ENCODE measurements at places on chromosomes 12 and 14.

DNA sequence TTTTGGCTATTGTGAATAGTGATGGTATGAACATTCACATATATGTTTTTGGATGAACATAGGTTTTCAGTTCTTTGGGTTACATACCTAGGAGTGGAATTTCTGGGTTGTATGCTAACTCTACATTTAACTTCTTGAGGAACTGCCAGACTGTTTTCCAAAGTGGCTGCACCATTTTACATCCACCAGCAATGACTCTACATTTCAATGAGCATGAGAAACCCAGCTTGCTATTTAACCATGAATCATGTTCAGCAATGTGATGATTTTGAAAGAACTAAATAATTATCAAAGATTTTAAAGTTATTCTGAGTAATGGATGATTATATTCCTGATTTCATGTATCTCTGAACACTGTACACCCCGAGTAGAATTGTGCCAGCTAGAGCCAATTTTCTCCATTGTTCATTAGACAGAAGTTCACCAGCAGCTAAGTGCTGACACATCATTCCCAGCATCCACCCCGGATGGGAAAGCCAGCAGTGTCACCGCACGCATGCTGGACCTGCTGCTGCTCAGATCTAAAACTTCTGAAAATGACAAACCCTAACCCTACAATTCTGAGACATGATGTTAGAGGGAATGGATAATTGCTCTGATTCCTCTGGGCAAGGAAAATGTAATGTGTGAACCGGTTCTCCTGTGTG lies 13.3 kb upstream of the ANAPC5 start:
- no peak for DNase-seq

GRCh38 chr14:102994689-102995088 lies 62.7 kb downstream of the CDC42BPB start:
- no peak for DNase-seq

- DNase-seq: peak; percentile 90
Measured at GRCh38 chr14:102594514-102595175, 2.2 kb downstream of the RCOR1 start.

- DNase-seq: no peak
Measured at GRCh38 chr14:39113685-39114072, 444 bp upstream of the GEMIN2 start.

DNA sequence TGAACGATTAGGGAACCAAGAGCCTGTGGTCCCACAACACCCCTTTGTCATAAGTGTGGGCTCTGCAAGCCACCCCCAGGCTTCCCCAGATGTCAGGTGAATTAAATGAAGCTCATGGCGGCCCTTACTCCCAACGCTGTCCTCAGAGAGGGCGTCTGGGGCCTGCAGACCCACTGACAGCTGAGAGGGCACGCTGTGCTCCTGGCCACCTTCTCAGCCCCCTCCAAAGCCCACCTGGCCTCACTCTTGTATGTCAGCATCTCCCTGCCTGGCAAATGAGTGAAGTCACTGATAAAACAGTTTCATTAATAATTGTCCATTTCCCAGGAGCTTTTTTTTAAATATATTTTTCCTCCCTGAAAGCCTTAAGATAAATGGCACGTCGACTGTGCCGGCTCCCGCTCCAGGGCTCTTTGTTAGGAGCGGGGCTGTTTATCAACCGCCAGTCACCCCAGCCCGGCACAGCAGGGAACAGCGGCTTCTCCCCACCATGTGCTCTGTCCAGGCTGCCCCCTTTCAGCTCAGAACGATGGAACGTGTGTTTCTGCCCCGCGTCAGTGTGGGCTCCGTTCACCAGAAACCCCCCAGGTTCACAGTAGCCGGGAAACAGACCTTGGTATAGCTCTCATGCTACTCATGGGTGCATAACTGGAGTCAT lies 94.7 kb upstream of the SFSWAP start:
- DNase-seq: no peak

DNA sequence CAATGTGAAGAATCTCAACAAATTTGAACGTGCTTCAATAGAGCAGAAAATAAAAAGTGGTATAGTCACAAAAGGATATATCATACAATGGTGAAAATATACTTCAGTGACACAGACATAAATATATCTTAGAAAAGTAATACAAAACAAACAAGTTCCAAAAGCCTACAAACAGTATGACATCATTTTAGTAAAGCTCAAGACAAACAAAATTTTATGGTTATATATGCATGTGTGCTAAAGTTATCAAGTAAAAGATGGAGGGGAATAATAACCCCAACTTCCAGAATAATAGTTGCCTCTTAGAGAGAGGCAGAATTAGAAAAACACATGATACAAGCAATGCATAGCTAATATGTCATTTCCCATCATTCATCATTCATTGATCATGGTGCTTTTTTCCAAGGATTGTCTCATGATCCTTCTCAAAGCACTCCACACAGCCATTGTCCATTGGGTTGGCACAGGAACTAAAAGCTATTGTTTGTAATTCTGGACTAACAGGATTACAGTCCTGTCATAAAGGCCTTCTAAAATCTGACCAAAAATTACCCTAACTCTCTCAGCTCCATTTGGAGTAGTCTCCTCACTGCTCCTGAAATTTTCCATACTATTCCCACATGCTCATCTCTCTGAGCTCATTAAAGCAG lies 59.5 kb downstream of the IFNG-AS1 start:
- no peak for DNase-seq

DNA sequence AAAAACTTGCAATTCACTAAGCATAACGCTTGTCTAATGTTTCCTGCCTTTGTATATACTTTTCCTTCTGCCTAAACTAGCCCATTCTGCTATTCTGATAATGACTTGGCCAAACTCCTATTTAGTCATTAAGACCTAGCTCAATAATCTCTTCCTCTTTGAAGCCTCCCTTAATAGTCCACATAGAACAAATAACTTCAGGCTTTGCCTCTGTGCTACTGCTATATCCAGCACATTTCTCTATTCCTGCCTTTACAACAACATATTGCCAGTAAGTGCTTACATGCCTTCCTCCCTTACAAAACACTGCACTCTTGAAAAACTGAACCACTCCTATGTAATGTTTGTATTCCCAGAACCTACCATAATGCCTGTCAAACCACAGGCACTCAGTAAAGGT lies 13.8 kb downstream of the PRICKLE1 start:
- no peak for DNase-seq

GRCh38 chr12:118038137-118038536 lies 21.6 kb downstream of the RFC5 start:
- no peak for DNase-seq

DNA sequence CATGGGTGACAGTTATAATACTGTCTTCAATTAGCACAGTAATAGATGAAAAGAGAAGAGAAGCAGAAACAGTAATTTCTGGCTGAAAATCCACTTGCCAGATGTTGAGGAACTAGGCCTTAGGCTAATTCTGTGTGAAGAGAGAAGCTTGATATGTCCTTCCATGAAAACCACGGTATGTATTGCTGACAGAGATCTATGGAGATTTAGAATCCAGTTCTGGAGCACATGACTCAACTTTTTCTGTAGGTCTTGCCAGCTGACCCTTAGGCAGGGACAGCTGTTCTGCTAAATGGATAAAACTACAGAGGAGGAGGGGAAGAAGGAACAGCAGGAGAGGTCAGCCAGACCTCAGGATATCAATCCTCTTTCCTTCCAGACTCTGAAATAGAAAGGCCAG lies 211.5 kb downstream of the PRKD1 start:
- DNase-seq: no peak

DNA sequence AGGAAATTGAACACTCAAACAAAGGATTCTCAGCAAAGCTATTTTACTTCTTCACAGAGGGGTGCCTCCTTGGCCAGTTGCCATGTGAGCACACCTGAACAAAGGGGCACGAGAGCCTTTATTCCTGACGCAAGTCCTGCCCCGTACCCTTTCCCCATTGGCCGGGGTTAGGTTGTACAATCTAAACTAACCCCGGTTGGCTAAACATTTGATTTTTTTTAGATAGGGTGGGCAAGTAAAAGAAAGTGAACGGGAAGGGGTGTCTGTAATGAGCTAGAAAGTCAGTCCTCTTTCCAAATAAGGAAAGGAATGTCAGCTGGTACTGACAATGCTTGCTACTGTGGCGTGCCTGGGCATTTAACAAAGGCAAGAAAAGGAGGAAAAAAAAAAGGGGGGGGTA lies 135.5 kb upstream of the CDKN3 start:
- no peak for DNase-seq

- peak; percentile 6 for DNase-seq
Measured at GRCh38 chr14:92880851-92881250, 42.1 kb upstream of the CHGA start.

- DNase-seq: no peak
Measured at GRCh38 chr14:99989032-99989431, 76.2 kb upstream of the EVL start.

DNA sequence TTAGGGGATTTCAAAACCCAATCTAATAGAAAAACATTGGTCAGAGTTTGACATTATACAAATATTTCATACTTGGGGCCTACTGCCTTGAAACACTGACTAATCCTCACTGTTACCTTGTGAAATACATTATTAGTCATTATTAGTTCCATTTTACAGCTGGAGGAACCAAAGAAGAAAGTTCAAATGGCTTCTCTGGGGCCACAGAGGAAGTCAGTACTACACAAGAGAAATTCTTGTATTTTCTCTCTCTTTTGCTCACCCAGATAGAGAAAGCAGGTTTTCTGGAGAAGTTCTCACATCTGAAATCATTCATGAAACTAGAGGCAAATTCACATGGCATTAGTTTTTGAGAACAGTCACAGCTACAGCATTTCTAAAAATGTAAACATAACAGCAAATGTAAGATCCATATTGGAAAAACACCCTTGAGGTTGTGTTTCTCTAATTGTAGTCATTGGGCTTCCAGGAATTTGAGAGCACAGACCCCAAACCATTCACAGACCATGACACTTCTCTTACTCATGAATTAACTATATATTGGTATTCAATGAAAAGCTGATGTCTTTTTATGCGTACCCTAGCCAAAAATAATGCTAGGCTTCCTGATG lies 83.0 kb downstream of the LLPH start:
- DNase-seq: no peak

GRCh38 chr12:59927032-59927431 lies 331.2 kb downstream of the SLC16A7 start:
- no peak for DNase-seq

DNA sequence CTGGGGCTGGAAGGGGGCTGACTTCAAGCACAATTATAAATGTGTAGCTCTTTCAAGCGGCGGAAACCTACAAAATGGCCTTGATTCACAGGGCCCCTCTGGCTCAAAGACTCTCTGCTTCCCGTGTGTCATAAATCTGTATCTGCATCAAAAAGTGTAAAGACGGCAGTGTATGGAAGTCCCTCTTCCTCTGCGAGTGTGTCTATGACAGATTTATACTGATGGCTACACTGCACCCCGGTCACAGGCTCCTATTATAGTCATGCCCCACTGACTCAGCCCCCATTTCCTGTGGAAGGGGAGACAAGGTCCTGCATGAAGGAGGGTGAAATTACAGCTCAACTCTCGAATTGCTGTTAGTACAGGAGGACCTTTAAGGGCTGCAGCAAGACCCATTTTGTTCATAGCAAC lies 68.6 kb downstream of the HMGA2 start:
- peak; percentile 51 for DNase-seq

DNA sequence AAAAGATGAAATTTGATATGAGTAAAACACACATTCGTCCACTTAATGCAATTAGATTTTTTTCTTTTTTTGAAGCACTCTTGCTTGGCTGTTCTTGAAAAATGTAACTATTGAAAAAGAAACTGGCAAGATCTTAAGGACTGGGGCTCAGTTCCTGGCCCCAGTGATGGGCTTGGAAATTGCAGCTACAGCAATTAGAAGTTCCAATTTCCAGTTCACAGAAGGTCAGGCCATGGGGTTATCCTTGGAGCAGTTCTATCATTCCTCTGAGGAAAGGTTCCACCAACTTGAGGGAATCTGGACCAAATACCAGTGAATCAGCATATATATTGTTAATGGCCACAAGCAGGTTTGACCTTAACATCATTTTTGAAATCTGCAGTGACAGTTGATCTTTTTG lies 18.9 kb downstream of the IGF1 start:
- no peak for DNase-seq

- DNase-seq: no peak
Measured at GRCh38 chr14:81591266-81591665, 57.6 kb upstream of the SEL1L start.

- DNase-seq: no peak
Measured at GRCh38 chr12:57895389-57896114, 45.8 kb upstream of the ATP23 start.

GRCh38 chr14:104265918-104266630 lies 127.7 kb downstream of the KIF26A start:
- no peak for DNase-seq

DNA sequence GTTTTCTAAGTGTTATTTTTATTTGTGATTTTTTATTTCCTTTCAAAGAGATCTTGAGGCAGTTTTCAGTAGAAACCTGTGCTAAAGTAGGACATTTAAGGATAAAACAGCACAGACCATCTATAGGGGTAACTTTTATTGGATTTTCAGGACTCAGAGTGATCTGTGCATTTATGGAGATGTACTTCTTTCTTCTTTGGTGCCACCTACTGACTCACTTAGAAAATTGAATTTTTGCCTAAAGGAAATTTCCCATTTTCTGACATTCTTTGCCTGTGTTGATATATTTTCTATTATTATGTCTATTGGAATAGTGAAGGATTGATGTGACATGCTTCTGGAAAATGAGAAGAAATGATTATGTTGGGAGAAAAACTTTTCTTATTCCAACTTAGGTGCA lies 113.0 kb downstream of the UNC79 start:
- DNase-seq: peak; percentile 44

DNA sequence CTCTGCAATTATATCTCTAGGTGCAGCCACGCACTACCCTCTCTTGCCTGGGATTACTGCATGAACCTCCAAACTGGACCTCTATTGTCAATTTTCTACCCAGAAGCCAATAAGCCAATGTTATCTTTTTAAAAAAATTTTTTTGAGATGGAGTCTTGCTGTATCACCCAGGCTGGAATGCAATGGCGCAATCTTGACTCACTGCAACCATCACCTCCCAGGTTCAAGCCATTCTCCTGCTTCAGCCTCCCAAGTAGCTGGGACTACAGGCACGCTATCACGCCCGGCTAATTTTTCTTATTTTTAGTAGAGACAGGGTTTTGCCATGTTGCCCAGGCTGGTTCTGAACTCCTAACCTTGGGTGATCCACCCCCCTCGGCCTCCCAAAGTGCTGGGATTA lies 11.2 kb upstream of the PXN start:
- DNase-seq: no peak

All from KBM-7 (cell line).